ENCODE measurements at places on chromosomes 7 and 10. TPM values are rescaled to one million over a fixed set of nuclear protein-coding genes. Genes with fewer than 3 reads are reported as not detected.

- DNase-seq: no peak
Observed at GRCh38 chr10:122376364-122376961, 2.0 kb downstream of the PLEKHA1 start.

GRCh38 chr7:50633414-50633710, 68.2 kb upstream of the DDC start:
- no peak for DNase-seq

GRCh38 chr10:89275383-89275782, 23.8 kb upstream of the LIPA start:
- DNase-seq: no peak

- no peak for DNase-seq
Observed at GRCh38 chr7:155857141-155857540, 44.9 kb upstream of the SHH start.

GRCh38 chr10:97550336-97551149, 22.0 kb upstream of the ANKRD2 start:
- no peak for DNase-seq

DNA sequence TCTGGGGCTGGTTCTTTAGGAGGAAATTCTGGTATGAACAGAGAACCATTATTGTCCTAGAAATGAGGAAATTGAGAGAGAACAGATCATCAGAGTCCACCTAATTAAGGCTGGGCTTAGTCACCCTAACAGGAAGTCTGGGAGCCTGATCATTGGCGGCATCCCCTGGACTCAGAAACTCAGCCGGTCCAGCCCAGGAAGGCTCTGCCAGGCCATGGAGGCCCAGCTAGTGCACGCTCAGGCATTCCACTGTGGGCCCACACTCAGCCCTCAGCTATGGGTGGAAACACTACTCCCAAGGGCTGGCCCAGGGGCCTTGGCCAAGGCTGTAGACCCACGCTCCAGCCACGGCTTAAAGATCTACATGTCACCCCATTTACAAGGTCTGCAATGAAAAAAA, 109.2 kb downstream of the PTPN20 start:
- DNase-seq: no peak

GRCh38 chr10:124120410-124121061, 27.1 kb upstream of the CHST15 start:
- no peak for DNase-seq

The CYP2E1 gene
- 1.3 TPM for total RNA-seq

The PAPSS2 gene
- total RNA-seq: 417 TPM

The CRPPA gene
- total RNA-seq: 1.6 TPM

The PLPP4 gene
- total RNA-seq: 0.86 TPM

The ATRNL1 gene
- total RNA-seq: 8.4 TPM

The STK32C gene
- total RNA-seq: 8.6 TPM

The IL6 gene
- 19.6 TPM for total RNA-seq

All from fibroblast of villous mesenchyme (primary cell).